Fibroblast of the aortic adventitia (primary cell): ENCODE measurements at places on chromosomes 3 and 15.

GRCh38 chr15:34755419-34755773 lies 598 bp upstream of the GJD2 start:
- DNase-seq: no peak

DNA sequence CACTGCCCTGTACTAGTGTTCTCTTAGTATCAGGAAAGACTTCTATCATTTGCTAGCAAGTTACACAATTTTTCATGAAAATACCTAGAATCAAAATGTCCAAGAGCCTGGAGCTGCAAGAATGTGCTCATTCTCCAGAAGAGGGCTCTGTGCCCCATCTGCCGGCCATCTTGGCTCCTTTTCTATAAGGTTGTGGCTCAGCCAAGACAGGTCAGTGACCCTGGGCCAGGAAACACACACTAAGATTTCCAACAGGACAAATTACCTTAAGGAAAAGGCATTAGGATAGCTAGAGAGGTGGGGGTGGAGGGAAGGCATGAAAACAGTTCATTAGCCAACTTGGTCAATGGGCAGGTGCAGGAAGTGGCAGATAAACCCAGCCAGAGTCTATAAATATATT lies 20.7 kb downstream of the TIMP4 start:
- DNase-seq: peak; percentile 54

- DNase-seq: peak; percentile 71
Observed at GRCh38 chr15:58980351-58980939, 7.0 kb upstream of the RNF111 start.

- DNase-seq: no peak
Observed at GRCh38 chr15:31364301-31365031, 37.8 kb downstream of the KLF13 start.

DNA sequence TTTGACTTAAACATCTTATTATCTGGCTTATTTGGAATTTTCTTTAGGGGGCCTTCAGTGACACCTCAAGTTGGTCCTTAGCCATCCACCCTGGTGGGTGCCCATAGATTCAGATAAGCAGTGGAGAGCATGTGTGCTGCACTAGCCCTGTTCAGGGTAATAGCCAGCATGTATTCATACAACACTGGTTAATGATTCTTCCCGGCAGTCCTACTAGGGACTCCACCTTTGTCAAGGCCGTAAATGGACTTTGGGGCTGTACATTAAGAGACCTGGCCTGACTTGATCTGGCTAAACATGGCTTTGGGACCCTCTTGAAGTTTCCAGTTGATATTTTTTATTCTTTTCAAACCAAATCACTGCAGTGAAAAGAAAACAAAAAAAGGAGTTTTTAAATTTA lies 125.8 kb downstream of the PTPRG start:
- DNase-seq: no peak

DNA sequence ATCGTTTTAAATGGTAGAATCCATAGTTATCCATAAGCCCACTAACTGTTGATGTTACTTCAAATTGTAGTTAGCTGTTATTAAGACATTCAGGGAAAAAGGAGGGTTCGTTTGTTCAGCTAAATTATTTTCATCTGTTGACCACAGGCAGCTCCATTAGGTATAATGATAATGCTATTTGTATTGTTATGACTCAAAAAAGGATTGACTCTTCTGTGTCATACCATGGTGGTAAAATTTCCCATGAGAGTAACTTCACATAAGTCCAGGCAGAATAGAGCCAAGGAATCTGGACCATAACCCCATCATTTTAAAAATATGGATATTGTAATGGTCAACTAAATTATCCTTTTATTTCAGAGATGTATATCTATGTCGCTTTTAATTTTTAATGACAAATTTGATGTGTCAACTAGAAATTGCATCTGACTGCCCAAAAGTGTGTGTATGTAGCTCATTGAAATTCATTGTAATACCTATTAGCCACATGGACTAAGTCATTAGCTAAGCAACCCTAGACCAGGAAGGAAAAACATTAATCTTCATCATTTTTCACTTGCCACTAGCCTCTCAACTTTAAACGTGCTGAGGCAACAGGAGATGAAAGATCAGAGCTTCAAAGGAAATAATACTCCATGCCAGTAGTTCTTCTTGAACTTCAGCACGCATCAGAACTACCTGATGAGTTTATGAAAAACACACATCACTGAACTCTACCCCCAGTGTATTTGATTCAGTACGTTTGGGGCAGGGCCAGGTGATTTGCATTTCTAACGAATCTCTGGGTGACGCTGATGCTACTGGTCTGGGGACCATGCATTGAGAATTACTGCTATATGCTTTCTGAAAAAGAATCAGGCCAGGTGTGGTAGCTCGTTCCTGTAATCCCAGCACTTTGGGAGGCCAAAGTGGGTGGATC lies 537.7 kb downstream of the UNC13C start:
- no peak for DNase-seq

DNA sequence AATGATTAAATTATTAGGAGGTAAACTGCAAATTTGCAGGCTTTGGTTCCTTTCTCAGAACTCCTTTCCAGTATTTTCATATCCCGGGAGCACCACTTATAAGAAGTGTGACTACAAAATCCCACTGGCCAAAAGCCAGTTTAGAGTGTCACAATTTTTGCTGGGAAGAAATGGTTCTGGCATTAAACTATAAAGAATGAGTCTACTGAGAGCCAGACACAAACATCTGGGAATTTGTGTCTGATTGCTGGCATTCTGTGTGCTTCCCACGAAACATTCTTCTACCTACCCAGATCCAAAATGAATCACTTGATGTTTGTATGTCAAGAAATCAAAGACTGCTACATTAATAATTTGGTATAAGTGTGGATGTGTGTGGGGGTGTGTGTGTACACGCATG lies 82.8 kb downstream of the DUT start:
- peak; percentile 95 for DNase-seq

- DNase-seq: peak; percentile 16
Observed at GRCh38 chr15:50224606-50225005, 40.9 kb downstream of the HDC start.

- no peak for DNase-seq
Observed at GRCh38 chr3:66609660-66610561, 109.1 kb upstream of the LRIG1 start.

GRCh38 chr15:48954538-48954937 lies 9.2 kb downstream of the SHC4 start:
- peak; percentile 63 for DNase-seq

GRCh38 chr3:37945156-37945806 lies 45.3 kb upstream of the VILL start:
- peak; percentile 55 for DNase-seq

- no peak for DNase-seq
Observed at GRCh38 chr3:161296814-161297213, 74.5 kb downstream of the SPTSSB start.

DNA sequence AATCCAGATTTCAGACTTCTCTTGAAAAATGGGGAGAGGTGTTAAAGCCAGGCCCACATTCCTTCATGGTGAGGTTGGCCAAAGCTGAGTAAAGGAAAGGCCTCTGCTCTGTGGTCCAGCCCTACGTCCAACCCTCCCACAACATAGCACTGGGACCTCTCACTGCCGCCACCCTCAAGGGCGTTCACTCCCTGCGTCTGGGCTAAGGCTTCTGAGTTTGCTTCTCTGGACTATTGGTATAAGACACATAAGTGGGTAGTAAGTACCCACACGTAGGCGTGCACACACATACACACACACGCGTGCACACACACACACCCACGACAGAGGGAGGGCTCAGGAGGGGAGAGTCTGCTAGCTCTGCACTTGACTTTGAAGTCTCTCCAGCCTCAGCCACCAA lies 80.2 kb upstream of the PXYLP1 start:
- peak; percentile 45 for DNase-seq

DNA sequence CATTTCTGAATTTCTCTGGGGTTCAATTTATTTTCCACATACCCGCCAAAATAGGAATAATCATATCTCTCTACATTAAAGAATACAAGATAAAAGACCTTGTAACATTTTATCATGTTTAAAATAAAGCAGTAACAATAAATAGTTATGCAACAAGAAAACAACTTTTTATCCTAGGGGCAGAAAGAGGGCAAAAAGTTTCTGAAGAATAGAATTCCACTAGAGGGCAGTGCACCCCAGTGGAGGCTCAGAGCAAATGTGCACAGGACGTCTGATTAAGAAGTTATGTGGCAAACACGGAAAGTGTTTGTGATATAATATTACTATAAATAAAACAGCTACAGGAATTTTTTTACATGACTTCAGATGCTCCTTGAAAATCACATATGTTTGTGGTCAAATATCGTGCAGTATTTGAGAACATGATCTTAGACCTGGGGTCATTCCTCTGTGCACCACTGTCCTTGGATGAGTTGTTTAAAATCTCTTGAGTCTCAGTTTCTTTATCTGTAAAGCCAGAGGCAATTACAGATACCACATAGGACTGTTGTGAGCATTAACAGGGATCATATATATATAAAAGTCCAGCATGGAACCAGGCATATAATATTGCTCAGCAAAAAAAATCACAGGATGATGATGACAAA lies 13.2 kb upstream of the PIK3R4 start:
- peak; percentile 76 for DNase-seq

GRCh38 chr3:156705761-156706616 lies 31.6 kb downstream of the TIPARP start:
- no peak for DNase-seq

GRCh38 chr3:137008131-137008530 lies 50.3 kb downstream of the IL20RB start:
- no peak for DNase-seq

GRCh38 chr3:32460031-32460749 lies 42.5 kb downstream of the CMTM6 start:
- DNase-seq: no peak

- DNase-seq: no peak
Observed at GRCh38 chr15:80059786-80060355, 395 bp downstream of the ZFAND6 start.

DNA sequence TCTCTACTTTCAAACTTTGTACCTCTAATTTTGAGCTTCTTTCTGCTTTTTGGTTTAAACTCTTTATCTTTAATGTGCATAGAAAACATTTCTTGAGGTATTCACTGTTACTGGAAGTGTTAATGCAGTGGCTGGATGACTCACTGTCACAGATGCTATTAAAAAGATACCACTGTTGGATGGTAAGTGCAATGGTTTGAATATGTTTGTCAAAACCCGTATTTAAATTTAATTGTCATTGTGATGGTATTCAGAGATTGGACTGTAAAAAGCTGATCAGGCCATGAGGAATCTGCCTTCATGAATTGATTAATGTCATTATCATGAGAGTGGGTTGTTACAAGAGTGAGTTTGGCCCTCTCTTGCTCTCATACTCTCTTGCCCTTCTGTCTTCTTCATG lies 70.6 kb downstream of the AP4E1 start:
- no peak for DNase-seq

- peak; percentile 60 for DNase-seq
Observed at GRCh38 chr15:89383365-89384175, 48.9 kb upstream of the POLG start.

DNA sequence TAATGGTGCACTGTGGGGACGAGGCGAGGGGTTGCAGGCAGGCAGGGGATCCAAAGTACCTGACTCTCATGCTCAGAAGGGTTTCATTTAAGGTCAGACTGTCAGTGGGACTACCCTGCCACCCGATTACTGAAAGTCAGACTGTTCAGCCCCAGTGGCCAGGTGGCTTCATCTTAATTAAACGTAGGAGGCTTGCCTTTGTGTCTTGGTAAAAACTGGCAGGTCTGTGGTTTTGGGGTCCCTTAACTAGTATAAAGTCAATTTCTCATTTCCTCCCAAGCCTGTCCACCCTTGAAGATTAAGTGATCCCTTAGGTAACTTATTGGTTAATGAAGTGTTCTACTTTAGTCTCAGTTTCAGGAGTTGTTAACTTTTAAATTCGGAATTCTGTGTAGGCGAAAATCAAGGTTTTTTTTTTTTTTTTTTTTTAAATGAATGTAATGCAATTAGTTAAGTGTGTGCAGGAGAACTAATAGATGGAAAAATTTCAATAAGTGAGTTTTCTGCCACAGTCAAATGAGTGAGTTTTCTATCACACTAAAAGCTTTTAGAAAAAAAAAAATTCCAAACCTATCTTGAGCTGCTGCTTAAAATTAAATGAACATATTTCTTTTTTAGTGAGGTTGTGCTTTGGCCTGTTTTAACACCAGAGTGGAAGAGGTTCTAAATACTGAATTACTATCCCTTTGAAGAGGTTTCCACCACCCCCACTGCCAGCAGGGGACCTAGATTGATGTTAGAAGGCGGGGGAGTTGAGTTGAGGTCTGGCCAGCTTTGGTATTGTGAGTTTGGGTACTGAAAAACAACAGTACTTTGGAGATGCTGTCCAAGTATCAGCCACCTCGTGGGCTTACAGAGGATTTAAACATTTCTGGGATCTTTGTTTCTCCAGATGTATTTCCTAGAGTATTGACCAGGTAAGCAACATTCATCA lies 15.2 kb downstream of the ITPR1 start:
- DNase-seq: no peak

- no peak for DNase-seq
Observed at GRCh38 chr15:35443376-35443775, 102.6 kb downstream of the DPH6 start.

GRCh38 chr3:59884409-59884808 lies 834.6 kb upstream of the CFAP20DC start:
- DNase-seq: no peak

DNA sequence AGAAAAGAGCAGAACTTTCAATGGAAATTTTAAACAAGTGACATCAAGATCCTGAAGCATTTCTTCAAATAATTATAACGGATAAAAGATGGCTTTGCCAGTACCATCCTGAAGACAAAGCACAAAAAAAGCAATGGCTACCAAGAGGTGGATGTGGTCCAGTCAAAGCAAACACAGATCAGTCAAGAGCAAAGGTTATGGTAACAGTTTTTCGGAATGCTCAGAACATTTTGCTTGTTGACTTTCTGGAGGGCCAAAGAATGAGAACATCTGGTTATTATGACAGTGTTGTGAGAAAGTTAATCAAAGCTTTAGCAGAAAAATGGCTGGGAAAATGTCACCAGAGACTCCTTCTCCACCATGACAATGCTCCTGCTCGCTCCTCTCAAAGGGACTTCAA lies 31.5 kb downstream of the FEM1B start:
- DNase-seq: no peak

- DNase-seq: peak; percentile 87
Observed at GRCh38 chr3:55484801-55485791, 2.0 kb downstream of the WNT5A start.

GRCh38 chr3:47370887-47371697 lies 9.7 kb upstream of the PTPN23 start:
- no peak for DNase-seq

DNA sequence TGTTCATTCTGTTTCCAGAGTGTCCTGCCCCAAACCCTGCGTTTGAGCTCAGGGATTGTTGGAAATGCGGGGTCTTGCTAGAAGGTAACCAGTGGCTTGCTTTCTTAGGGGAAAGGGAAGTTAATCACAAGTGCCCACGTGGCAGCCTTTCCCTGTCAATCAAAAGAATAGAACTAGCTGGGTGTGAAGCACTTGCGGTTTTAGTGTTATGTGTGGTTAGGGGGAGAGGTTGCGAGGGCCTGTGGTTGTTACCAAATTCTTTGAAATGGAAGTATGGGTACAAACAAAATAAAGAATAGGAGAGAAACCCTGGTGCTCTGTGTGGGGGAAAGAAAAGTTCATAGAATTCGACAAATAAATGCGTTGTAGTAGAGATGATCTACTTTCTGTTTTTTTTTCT lies 67.6 kb downstream of the FNDC3B start:
- DNase-seq: no peak

- DNase-seq: peak; percentile 18
Observed at GRCh38 chr3:185552358-185552877, at the start of gene LIPH. Gene LIPH, minus strand, starts transcription at chr3:185552588. Its CDS starts 117 bp downstream, at chr3:185552471.

- no peak for DNase-seq
Observed at GRCh38 chr3:55907616-55908015, 420.5 kb upstream of the WNT5A start.

- peak; percentile 10 for DNase-seq
Observed at GRCh38 chr3:133855772-133856171, 39.9 kb downstream of the RAB6B start.
